ENCODE measurements at places on chromosomes 5 and 9.
A peak's percentile ranks its signal among the peaks of the same experiment; 100 is the strongest.

DNA sequence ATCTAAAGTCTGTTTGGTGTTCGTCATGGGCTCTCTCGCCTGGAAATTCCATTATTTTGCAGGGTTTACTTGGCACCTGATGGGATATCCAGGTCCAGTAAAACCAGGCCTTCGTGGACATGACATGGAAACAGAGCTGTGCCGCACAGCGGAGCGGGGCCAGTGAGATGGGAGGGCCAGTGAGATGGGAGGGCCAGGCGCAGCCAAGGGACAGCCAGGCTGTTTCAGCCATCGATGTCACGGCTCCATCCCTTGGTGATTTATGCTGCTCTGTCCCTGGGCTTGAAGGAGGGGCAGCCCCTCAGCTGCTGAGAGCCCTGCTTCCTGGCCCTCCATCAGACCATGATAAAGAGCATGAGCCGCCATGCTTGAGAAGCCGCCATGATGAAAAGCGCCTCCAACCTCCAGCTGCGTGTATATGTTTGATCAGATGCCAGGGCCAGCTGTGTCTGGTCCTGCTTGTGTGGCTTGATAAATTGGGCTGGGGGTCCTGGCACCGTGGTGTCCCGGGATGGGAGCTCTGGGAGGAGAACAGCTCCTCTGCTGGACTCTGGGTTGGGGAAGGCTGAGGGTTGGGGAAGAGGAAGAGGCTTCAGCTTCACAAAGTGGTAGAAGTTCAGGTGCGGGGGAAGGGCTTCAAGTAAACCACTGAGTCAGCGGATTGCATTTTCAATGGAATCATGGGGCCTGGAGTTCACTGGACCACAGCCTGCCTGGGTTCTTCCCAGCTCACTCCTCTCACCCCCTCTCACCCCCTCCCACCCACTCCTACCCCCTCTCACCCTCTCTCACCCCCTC is 6.1 kb upstream of the COL5A1 start:
- no peak for DNase-seq

GRCh38 chr5:178346607-178347334 is 114.2 kb upstream of the PHYKPL start:
- peak; percentile 83 for DNase-seq

- no peak for DNase-seq
Observed at GRCh38 chr5:159324986-159325385, 5.3 kb downstream of the IL12B start.

GRCh38 chr5:36252722-36253365 is 11.1 kb upstream of the NADK2 start:
- DNase-seq, result peak; percentile 73

- DNase-seq, result no peak
Observed at GRCh38 chr5:13529300-13529699, 415.2 kb downstream of the DNAH5 start.

GRCh38 chr9:89788434-89788833 is 183.6 kb downstream of the GADD45G start:
- DNase-seq, result no peak

DNA sequence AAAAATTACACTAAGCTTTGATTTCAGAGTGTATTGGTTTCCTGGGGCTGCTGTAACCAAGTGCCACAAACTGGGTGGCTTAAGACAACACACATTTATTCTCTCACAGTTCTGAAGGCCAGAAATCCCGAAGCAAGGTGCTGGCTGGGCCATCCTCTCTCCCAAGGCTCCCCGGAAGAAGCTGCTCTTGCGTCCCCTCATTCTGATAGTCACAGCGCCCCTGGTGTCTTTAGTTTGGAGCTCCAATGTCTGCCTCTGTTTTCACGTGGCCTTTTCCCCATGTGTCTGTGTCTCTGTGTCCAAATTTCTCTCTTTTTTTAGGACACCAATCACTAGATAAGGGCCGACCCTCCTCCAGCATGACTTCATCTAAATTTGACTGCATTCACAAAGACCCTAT is 56.7 kb downstream of the ROPN1L start:
- no peak for DNase-seq

DNA sequence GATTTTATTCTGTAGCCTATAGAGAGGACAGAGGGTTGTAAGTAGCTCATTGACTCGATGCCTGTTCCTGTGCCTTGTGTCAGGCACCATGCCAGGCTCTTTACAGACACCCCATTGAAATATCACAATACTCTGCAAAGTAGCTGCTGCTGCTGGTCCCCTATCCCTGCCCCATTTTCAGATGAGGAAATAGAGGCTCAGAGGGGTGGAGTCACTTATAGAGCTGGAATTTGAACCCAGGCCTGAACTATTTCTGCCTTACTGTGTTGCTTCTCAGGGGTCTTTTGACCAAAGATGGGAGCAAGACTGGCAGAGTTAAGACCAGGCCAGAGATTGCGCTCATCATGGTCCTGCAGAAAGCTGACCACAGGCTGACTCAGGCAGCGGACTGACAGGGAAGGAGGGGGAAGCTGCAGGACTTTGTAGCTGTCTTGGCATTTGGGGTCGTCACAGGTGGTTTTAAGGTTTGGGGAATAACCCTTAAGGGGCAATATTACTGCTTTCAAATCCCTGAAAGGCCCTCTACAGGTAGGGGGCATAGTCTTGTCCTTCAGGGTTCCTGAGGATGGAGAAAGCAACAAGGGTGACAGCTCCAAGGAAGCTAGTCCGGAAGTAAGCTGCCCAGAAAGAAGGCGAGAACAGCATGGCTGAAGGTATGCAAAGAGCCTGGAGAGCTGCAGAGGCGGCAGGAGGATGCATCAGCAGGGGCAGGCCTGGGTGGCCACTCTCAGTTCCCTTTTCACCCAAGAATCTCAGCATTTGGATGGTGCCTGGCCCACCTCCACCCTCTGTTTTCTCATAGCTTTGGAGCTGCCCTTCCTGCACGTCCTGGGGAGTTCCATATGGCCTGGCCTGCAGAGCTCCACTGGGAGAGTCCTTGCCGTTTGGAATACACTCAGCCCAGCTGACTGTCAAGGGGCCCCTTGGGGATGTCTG is 18.3 kb upstream of the NDST1 start:
- peak; percentile 80 for DNase-seq

GRCh38 chr9:37967014-37967760 is 63.3 kb upstream of the SLC25A51 start:
- no peak for DNase-seq

DNA sequence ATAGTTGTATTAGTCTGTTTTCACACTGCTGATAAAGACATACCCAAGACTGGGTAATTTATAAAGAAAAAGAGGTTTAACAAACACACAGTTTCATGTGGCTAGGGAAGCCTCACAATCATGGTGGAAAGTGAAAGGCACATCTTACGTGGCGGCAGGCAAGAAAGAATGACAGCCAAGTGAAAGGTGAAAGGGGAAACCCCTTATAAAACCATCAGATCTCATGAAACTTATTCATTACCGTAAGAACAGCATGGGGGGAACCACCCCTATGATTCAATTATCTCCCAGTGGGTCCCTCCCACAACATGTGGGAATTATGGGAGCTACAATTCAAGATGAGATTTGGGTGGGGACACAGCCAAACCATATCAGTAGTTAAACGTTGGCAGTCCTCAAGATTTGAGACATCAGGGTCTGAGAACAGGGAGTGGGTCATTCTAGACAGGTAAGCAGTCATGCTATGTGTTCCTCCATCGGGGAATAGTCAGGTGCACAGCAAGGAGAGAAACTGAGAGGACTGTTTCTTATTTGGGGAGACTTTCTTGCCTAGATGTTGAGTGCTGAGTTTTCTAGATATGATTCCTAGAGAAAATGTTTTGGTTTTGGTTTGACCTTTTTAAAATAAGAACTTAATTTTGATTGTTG is 45.8 kb upstream of the ENTREP1 start:
- no peak for DNase-seq

DNA sequence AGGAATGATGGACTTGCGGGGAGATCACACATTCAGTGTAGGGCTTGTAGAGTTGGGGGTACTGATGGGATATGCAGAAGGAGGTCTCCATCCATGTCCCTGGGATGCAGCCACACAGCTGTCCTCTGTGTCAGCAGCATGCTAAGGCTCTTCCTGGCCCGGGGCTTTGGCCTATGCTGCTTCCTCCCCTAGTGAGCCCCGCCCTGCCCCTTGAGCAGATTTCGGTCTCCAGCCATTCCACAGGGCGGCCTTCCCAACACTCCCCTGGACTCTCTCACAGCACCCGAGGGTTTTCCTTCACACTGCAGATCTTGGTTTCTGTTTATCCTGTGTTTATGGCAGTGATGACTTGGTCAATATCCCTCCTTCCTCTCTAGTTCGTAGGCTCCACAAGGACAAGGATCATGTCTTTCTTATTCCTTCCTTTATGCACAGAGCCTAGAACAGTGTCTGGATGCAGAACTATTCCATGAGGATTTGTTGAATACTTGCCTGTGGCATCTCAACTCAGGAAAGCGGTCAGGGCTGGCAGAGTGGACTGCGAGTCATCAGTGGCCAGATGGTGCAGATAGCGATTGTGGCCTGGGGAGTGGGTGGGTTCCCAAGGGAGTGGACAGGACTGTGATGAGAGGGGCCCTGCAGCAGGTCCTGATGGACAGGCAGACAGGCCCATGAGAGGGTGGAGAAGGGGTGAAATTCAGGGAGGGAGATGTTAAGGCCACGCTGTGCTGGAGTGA is 114.2 kb downstream of the RGS3 start:
- DNase-seq, result no peak

- DNase-seq, result no peak
Observed at GRCh38 chr9:15927161-15927560, 374.3 kb downstream of the CCDC171 start.

DNA sequence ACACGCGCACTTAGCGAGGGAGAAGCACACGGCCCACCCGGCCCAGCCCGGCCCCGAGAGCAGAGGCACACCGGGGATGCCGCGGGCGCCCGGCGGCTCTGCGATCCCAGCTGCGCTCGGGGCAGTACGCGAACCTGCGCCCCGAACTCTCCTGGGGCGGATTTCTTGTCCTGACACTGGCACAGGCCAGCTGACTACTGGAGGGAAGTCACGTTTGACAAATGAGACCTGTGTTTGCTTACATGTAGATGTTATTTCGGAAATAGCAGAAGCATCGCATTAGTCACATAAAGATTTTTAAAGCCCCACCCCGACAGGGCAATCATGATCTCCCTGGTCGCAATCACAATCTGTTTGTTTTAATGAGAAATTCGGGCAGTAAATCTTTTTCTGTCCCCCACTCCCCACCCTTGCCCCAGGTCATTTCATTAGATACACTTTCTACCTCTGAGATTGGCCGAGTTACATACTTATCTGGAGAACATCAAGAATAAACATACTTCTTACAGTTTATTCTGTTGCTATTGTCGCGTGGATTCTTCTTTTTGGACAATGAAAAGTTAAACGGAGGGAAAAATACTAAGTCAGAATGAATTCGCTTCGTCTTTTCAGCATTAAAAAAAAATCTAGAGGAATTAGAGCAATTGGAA is 518.9 kb downstream of the CTNND2 start:
- peak; percentile 33 for DNase-seq

DNA sequence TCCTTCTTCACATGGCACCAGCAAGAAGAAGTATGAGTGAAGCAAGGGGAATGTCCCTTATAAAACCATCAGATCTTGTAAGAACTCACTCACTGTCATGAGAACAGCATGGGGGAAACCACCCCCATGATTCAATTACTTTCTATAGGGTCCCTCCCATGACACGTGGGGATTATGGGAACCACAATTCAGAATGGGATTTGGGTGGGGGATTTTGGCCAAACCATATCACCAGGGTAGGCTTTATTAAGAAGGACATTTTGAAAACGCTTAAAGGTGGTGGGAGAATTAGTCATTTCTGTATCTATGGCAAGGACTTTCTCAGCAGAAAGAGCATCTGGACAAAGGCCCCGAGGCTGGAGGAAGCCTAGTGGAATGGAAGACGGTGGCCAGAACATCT is 100.2 kb upstream of the ADAMTS16 start:
- no peak for DNase-seq

- no peak for DNase-seq
Observed at GRCh38 chr9:89988458-89988857, 383.6 kb downstream of the GADD45G start.

DNA sequence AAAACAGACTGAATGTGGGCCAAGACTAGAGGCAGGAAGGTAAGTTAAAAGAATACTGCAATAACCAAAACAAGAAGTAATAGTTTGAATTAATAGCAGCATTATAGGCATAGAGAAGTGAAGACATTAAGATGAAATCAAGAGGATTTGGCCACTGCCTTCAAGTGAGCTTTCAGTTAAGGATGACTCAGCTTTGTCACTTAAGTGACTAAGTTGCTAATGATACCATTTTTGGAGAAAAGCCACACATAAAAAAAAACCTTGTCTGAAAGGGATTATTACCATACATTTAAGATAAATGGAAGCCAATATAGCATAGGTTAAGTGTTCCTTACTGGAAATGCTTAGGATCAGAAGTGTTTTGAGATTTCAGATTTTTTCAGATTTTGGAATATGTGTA is 57.0 kb downstream of the ECPAS start:
- DNase-seq, result peak; percentile 27

DNA sequence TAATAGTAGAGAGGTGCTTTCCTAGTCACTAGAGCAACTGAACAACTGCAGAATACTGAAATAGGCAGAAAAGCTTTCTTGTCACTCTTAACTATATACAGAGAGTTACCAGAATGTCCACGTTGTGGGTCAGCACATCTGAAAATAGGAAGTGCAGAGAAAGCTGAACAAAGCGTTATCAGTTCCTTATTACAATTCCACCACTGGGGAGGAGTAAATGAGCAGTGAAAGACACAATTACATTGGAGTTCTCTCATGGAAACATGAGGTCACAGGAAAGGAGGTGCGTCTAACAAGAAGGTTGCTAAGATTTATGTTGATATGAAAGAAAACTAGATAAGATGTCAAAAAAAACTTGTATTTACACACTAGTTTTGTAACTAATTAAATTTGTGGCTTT is 461.9 kb upstream of the COX7C start:
- DNase-seq, result no peak

Data from putamen (tissue), 1 donor.